ENCODE measurements at places on chromosomes 5 and 9.

GRCh38 chr5:141192110-141192725, at the start of gene PCDHB10:
PCDHB10 (plus strand) TSS chr5:141192353; CDS start chr5:141192553, 200 bp downstream.
- peak; percentile 78 for DNase-seq

- no peak for DNase-seq
Observed at GRCh38 chr9:21317956-21318923, 13.1 kb upstream of the IFNA5 start.

DNA sequence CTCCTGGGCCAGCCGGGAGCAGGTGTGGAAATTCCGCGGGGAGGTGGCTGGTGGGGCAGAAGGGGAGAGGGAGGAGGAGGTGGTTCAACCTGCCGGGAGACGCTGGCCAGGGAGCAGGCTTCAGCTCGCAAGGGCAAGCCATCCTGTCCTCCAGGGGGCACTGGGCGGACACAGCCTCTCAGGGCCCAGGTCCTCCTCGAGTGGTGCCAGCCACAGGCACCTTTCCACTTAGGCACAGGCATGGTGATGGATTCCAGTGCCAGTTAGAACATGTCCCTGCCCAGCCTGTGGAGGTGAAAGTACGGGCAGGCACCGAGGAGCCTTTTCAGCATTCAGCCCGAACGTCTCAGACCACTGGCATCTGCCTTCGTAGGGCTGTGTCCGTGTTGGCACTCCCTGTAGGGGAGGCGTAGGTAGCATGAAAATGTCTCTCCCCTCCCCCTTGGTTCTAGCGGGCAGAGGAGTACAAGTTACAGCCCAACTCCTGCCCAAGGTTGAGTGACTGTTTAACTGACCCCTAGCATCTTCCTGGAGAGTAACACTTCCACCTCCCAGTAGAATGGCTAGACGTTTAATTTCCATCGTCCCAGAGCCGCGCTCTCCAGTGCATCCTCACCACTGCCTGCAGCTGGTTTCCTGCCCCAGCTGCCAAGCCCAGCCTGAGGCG, 48.9 kb downstream of the DAB2IP start:
- peak; percentile 81 for DNase-seq

DNA sequence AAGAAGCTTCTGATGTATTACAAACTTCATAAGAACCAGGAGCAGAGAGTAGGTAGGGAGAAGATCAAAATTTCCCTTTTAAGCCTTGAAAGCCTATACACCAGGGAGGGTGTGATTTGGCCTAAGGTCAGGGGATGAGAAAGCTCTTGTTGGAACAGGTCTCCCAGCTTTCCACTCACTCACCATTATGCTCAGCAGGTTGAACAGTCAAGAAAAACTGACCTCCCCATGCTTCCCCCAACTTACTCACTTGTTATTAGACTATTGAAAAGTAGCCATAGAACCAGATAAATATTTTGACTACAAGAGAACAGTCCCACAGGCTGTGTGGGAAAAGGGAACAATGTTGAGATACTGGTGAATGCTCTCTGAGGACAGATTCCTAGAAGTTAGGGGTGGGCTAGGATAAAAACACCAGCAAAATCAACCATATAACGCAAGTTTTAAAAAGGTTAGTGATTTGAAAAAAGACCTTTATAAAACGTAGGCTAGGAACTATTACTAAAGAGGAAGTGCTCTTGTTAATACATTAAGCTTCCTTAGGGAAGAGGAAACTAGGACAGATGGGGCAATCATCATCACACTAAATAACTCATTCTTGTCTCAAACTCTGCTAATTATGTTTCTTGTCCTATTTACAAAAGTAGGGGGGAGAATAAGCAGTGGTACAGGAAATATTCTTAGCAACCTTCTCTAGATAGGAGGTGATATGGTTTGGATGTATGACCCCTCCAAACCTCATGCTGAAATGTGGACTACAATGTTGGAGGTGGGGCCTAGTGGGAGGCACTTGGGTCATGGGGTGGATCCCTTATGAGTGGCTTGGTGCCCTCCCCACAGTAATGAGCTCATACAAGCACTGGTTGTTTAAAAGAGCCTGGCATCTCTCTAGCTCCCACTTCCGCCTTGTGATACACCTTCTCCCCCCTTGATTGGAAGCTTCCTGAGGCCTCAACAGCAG, 31.0 kb downstream of the PCDHGC5 start:
- DNase-seq: no peak

DNA sequence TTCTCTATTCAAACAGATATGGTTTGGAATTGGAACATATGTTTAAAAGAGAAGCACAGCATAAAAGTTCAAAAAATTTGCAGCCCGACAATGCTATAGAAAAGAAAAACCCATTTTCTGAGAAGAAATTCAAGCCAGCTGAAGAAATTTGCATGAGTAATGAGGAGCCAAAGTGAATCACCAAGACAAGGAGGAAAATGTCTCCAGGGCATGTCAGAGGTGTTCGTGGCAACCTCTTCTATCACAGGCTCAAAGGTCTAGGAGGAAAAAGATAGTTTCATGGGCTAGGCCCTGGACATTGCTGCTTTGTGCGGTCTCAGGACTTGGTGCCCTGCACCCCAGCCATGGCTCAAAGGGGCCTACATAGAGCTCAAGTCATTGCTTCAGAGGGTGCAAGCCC, 134.8 kb upstream of the ADAMTS16 start:
- no peak for DNase-seq
